Hepatocyte (in vitro differentiated cells): ENCODE measurements at places on chromosomes 5 and 9.

DNA sequence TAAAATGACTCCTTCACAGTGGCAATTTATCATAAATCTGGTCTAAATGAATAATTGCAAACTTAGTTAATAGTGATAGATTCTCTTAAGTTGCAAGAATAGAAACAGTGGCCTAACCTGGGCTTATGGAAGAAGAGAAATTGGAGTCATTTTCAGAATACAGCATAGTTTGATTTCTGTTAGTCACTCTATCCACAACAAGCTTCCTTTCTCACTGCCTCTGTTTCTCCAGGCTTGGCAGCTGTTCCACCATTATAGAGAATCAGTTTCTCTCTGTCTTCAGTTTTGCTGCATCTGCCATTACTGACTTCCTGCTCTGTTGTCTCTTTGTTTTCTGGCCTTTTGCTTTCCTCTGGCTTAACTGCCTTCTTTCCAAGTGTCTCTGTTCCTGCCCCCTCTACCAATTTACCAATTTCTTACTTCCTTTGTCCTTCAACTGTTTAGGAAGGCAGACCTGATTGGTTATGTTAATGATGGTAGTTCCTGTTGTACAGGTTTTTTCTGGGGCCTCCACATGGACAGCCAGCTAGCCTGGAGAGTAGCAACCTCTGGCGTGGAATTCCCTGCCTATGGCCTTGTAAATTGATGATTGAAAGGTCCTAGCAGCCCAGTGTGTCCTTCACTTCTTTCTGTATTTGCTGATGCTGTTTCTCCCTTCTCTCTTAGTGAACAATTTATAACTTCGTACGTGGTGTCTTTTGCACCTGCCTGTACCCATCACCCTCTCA lies 75.9 kb upstream of the RASGRF2 start:
- DNase-seq, result no peak
- peak overlapping the region; percentile 27 for H3K27ac ChIP-seq
- no peaks in the 10 kb centered on the region for H3K27me3 ChIP-seq
- H3K4me1 ChIP-seq, result peaks cover 15% of the 10 kb centered on the region
- H3K4me3 ChIP-seq, result no peak overlapping the region

DNA sequence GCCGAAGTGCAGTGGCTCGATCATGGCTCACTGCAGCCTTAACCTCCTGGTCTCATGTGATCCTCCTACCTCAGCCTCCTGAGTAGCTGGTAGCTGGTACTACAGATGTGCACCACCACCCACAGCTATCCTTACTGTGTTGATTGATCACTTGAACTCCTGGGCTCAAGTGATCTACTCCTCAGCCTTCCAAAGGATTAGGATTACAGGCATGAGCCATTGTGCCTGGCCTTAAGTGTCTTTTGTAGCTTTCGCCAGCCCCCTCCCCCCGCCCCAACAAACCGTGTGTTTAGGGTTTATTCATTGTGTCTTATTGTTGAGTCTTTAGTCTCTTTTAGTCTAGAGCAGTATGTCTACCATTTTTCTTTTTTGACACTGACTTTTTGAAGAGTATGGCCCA lies 33.1 kb downstream of the SPIN1 start:
- DNase-seq, result no peak
- H3K4me1 ChIP-seq, result peaks cover 25% of the 10 kb centered on the region

- H3K4me1 ChIP-seq, result peaks cover 56% of the 10 kb centered on the region
- H3K27ac ChIP-seq, result peak overlapping the region; percentile 88
- no peak for DNase-seq
- no peaks in the 10 kb centered on the region for H3K27me3 ChIP-seq
These were observed 23.5 kb downstream of the FAM163B start for GRCh38 chr9:133585481-133586351.

GRCh38 chr5:179130101-179130681 lies 70.0 kb downstream of the ZNF354C start:
- no peaks in the 10 kb centered on the region for H3K27me3 ChIP-seq
- H3K36me3 ChIP-seq, result no peaks in the 10 kb centered on the region
- no peak overlapping the region for H3K4me3 ChIP-seq
- DNase-seq, result no peak
- no peaks in the 10 kb centered on the region for H3K4me1 ChIP-seq

DNA sequence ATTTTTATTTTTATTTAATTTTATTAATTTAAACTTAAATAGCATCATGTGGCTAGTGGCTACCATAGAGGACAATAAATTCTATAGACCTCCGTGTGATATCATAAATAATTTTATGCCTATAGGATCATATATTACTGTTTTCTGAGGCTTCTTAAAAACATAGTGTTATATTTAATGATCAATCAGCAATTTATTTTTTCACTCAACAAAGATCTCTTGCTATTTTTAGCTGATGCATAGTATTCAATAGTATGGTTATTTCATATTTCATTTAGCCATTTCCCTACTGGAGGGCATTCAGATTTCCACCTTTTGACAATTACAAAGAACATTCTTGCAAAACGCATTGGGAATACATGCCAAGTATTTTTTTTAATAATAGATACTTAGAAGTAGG lies 114.1 kb downstream of the PDE4D start:
- H3K27me3 ChIP-seq, result no peaks in the 10 kb centered on the region
- no peak overlapping the region for H3K4me3 ChIP-seq
- no peaks in the 10 kb centered on the region for H3K36me3 ChIP-seq
- no peaks in the 10 kb centered on the region for H3K4me1 ChIP-seq
- H3K27ac ChIP-seq, result no peak overlapping the region
- no peak for DNase-seq

DNA sequence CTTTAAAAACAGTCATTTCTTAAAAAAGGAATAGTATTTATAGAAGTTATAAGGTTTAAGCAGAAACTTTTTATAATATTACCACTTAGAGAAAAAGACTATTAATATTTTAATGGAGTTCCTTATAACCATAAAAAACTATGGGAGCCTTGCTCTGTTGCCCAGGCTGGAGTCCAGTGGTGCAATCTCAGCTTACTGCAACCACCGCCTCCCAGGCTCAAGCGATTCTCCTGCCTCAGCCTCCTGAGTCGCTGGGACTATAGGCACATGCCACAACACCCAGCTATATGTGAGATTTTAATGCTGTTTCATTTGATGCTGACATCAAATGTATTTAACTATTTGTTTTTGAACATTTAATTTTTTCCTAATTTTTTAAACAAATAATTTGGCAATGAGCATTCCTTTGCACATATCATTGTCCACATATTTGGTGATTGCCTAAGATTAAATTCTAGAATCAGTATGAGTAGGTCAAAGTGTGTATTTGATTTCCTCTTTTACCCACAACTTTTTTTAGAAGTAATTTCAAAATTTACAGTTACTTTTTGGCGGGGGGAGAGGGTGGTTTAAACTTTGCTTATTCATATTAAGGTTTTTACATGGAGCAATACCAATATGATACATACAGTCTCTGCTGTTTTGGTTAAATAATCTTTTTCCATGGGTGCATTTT lies 235.5 kb downstream of the ARHGEF28 start:
- no peaks in the 10 kb centered on the region for H3K36me3 ChIP-seq
- DNase-seq, result no peak
- no peaks in the 10 kb centered on the region for H3K27me3 ChIP-seq
- H3K27ac ChIP-seq, result no peak overlapping the region
- H3K4me1 ChIP-seq, result no peaks in the 10 kb centered on the region

DNA sequence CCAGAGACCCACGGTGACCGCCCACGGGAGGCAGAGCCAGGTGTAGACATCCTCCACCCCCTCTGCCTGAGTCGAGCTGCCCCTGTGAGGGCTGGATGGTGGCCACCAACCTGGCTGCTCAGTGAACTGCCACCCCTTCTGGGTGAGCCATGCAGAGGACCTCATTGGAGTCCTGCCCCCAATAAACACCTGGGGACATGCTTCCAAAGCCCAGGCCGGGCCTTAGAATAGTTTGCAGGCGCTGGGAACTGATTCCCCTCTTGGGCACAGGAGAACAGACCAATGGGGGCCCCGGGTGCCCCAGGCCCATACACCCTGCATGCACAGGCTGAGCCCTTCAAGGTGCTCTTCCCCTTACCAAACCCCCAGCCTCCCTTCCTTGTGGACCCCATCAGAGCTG lies 38.1 kb upstream of the GFPT2 start:
- H3K27me3 ChIP-seq, result no peaks in the 10 kb centered on the region
- no peaks in the 10 kb centered on the region for H3K4me1 ChIP-seq
- H3K4me3 ChIP-seq, result no peak overlapping the region

- H3K27ac ChIP-seq, result peak overlapping the region; percentile 61
- H3K4me1 ChIP-seq, result peaks cover 6% of the 10 kb centered on the region
- peak; percentile 89 for DNase-seq
- no peaks in the 10 kb centered on the region for H3K27me3 ChIP-seq
- H3K4me3 ChIP-seq, result no peak overlapping the region
- H3K36me3 ChIP-seq, result no peaks in the 10 kb centered on the region
These were observed 12.7 kb upstream of the TDRD7 start for GRCh38 chr9:97398999-97399758.

- DNase-seq, result no peak
- no peak overlapping the region for H3K27ac ChIP-seq
- H3K36me3 ChIP-seq, result no peaks in the 10 kb centered on the region
- H3K27me3 ChIP-seq, result no peaks in the 10 kb centered on the region
These were observed 298.9 kb downstream of the TMEM38B start for GRCh38 chr9:105993116-105993854.

DNA sequence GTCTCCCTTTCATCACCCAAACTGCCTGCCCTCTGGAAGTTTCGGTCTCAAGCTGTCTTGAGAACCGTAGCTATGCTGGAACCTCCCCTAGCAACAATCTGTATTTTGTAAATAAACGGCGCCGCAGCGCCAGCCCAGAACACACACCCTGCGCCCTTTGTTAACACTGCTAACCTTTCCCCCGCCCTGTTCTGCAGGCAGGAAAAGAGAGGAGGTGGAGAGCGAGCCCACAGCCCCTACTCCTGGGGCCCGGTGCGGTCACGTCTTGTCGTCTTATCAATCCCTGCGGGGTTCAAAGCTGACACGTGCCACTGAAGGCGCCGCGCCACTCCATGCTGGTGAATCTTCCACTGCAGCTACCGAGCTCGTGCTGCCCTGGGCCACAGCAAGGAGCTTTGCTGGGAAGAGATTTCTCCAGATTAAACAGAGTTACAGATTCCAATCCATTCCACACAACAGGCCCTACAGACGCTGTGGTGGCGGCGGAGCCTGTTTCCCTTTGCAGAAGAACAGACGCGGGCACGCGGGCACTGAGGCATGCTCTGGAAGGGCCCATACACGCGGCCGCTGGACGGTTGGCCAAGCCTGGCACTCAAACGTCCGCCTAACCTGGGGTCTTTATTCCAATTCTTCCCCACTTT lies 25.3 kb downstream of the ZDHHC11B start:
- H3K4me1 ChIP-seq, result peaks cover 22% of the 10 kb centered on the region
- no peaks in the 10 kb centered on the region for H3K36me3 ChIP-seq
- peak overlapping the region; percentile 33 for H3K27ac ChIP-seq
- no peaks in the 10 kb centered on the region for H3K27me3 ChIP-seq
- peak; percentile 92 for DNase-seq

GRCh38 chr5:50564079-50564478 lies 102.4 kb upstream of the PARP8 start:
- H3K27me3 ChIP-seq, result no peaks in the 10 kb centered on the region
- no peaks in the 10 kb centered on the region for H3K4me1 ChIP-seq

DNA sequence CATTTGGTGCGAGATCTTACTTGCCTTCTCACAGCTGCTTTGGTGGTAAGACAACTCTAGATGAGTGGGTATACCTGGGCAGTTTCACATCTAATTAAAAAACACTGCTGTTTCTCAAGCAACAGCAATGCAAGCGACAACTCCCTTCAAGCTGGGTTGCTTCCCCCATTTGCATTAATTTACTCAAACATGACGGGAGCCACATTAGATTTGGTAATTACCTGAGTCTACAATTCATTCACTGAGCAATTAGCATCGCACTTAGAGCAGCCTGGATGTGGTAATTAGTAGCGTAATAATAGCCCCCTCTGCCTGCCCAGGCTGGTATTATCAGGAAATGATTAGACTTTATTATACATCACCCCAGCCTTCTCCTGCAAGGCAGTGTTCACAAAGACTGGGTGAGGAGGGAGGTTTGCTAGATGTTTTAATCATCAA lies 73.4 kb downstream of the FBXO38 start:
- DNase-seq, result no peak
- no peaks in the 10 kb centered on the region for H3K36me3 ChIP-seq
- no peak overlapping the region for H3K4me3 ChIP-seq
- H3K27ac ChIP-seq, result no peak overlapping the region
- H3K27me3 ChIP-seq, result no peaks in the 10 kb centered on the region

DNA sequence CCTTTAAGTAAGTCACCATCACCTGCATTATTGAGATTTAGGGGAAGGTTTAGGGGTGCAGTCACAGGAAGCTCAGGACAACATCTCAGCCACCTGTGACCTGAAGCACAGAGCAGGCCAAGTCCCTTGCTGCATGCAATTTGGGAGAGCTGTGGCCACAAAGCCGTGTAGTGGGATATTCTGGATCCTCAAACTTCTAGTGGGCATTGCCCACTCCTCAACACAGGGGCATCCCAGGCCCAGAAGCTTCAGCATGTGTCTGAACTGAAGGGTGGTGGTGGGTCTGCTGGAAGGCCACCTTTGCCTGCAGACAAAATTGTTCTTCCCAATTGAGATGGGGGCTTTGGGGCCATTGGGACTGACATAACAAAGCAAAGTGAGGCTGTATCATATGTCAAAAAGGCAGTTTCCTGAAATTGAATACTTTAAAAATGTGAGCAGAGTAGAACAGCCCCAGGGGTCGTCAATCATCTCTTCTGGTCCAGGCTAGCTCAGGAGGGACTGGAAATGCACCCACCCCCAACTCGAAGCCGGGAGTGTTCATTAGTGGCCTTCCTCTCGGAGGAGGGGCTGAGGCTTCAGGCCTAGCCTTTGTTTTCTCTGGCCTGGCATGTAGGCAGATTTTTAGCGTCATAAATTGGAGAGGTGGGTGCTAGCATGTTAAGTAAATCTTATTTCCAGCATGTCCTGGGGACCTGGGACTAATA lies 2.8 kb upstream of the GADD45G start:
- H3K27me3 ChIP-seq, result no peaks in the 10 kb centered on the region
- no peak overlapping the region for H3K4me3 ChIP-seq
- no peak for DNase-seq
- H3K4me1 ChIP-seq, result peaks cover 18% of the 10 kb centered on the region

DNA sequence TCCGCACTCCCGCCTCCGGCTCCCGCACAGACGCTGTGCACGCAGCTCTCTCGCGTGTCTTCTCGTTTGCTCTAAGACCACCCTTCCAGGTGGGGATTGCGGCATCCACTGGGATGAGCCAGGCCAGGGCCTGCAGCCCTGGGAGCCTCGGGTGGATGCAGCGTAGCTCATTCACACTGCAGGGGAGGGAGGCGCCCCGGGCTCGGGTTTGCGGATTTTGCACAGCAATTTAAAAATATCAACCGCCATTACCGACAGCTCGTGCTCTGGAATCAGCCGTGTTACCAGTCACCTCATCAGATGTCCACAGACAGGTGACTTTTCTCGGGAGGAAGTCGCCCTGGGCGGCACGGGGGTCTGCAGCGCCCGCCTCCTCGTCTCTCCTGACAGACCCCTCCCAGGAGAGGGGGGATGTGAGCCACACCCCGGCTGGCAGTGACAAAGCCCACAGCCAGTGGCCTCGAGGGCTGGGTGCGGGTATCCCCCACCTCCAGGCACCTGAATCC lies 20.8 kb upstream of the SLC6A3 start:
- no peaks in the 10 kb centered on the region for H3K4me1 ChIP-seq
- H3K27ac ChIP-seq, result no peak overlapping the region
- no peaks in the 10 kb centered on the region for H3K36me3 ChIP-seq
- H3K4me3 ChIP-seq, result no peak overlapping the region
